Thymus (tissue), 14 donors: ENCODE measurements at places on chromosomes 12 and 14. TPM values are rescaled to one million over a fixed set of nuclear protein-coding genes. Genes with fewer than 3 reads are reported as not detected.

Gene SLCO1C1
- 0.14 TPM for total RNA-seq

Gene AQP6
- not detected for total RNA-seq

Gene SPX
- total RNA-seq: 10.7 TPM

Gene GARIN6
- not detected for total RNA-seq

Gene GPX2
- total RNA-seq: 1.5 TPM

Gene SRRM4
- under 0.01 TPM for total RNA-seq

Gene MYO1H
- total RNA-seq: under 0.01 TPM

Gene PCNX4
- total RNA-seq: 55.3 TPM

Gene TMEM117
- 4.5 TPM for total RNA-seq

Gene SMOC1
- total RNA-seq: 0.19 TPM

Gene CIT
- 9.1 TPM for total RNA-seq

Gene KCNJ8
- 5.2 TPM for total RNA-seq

Gene CLEC12A
- total RNA-seq: 2.9 TPM

Gene GZMB
- total RNA-seq: 7.3 TPM

Gene PTPRO
- total RNA-seq: 3.9 TPM

Gene NGB
- total RNA-seq: 0.14 TPM

Gene TAS2R13
- total RNA-seq: 0.52 TPM

Gene DNAH10
- 0.47 TPM for total RNA-seq

Gene KRT73
- total RNA-seq: 0.28 TPM

Gene PIANP
- total RNA-seq: 0.09 TPM

Gene TSPAN19
- 0.05 TPM for total RNA-seq

Gene CD69
- total RNA-seq: 90.9 TPM

Gene TAS2R42
- total RNA-seq: 0.09 TPM

Gene MYRFL
- 0.28 TPM for total RNA-seq

Gene OR4E2
- total RNA-seq: 0.09 TPM

Gene LRTM2
- 0.05 TPM for total RNA-seq

Gene ZC2HC1C
- total RNA-seq: 1.7 TPM

Gene CKB
- 8.6 TPM for total RNA-seq

Gene WNK1
- total RNA-seq: 40.2 TPM

Gene CBLN3
- total RNA-seq: 2.8 TPM

Gene DLK1
- 4.8 TPM for total RNA-seq

Gene TAS2R20
- total RNA-seq: 0.76 TPM

Gene SLC25A21
- 0.90 TPM for total RNA-seq

Gene HOXC6
- total RNA-seq: 0.14 TPM

Gene CLEC2D
- total RNA-seq: 89.3 TPM

Gene KLRK1
- total RNA-seq: 13.4 TPM

Gene TAS2R46
- total RNA-seq: 0.61 TPM

Gene TNFRSF1A
- 29.8 TPM for total RNA-seq

Gene TAPBPL
- 60.6 TPM for total RNA-seq

Gene RD3L
- not detected for total RNA-seq

Gene HRK
- total RNA-seq: 3.1 TPM

Gene CPNE6
- total RNA-seq: 0.05 TPM

Gene CABP1
- total RNA-seq: 0.24 TPM

Gene PTPRR
- total RNA-seq: 0.38 TPM

Gene LRIG3
- total RNA-seq: 24.8 TPM

Gene CDC42BPB
- total RNA-seq: 7.6 TPM

Gene RERG
- total RNA-seq: 1.4 TPM

Gene BHLHE41
- total RNA-seq: 0.61 TPM

Gene SOAT2
- total RNA-seq: 0.61 TPM

Gene FOXN4
- total RNA-seq: not detected

Gene CRIP1
- 108 TPM for total RNA-seq

Gene TRIP11
- total RNA-seq: 20.6 TPM

Gene KCNC2
- total RNA-seq: 0.05 TPM

Gene FAR2
- total RNA-seq: 11.6 TPM

Gene PPP1CC
- 139 TPM for total RNA-seq

Gene ITGB7
- total RNA-seq: 18.9 TPM

Gene CFAP251
- total RNA-seq: 1.2 TPM

Gene P2RX7
- 1.7 TPM for total RNA-seq

Gene SRGAP1
- total RNA-seq: 1.3 TPM
